Memory B cell (primary cell): ENCODE measurements at places on chromosomes 2 and 18.

GRCh38 chr2:12613137-12613835 lies 103.5 kb upstream of the TRIB2 start:
- DNase-seq: no peak

- no peak for DNase-seq
These were observed 166.4 kb downstream of the TMEM247 start for GRCh38 chr2:46645681-46646162.

DNA sequence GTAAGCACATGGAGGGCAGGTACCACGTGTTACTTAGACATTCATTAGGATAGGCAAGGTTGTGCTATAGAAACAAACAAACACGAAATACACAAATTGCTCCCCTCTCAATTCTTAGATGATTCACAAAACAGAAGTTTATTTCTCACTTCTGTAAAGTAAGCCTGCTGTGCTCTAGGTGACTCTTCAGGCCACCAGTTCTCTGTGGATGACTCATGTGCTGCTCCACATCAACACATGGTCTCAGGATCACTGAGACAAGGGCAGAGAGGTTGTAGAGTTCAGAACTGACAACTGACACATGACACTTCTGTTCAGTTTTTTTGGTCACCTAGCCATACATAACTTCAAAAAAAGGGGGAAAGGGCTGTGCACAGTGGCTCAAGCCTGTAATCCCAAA lies 70.6 kb downstream of the DAW1 start:
- DNase-seq: no peak

- DNase-seq: no peak
These were observed 9.8 kb downstream of the FZD7 start for GRCh38 chr2:202043475-202043874.

DNA sequence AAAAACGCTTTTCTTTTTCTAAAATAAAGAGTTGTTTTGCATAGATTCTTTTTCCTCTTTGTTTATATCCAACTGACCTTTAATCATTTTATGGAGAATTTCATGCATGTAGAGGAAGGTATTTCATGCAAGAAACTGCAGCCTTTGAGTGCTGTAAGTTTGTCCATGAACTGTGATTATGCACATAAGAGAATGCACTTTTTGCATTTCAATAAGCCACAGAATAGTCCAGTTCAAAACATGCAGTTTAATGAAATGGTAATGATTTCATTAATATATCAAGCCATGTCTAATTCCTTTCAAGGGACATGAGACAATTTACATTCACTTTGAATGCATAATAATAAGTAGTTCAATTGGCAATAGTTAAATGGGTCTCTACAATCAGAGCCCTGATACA lies 386.3 kb downstream of the LRATD1 start:
- no peak for DNase-seq

- no peak for DNase-seq
These were observed 1096.0 kb upstream of the DDX18 start for GRCh38 chr2:116718451-116718850.

GRCh38 chr2:106963893-106964292 lies 77.9 kb upstream of the ST6GAL2 start:
- DNase-seq: no peak

- no peak for DNase-seq
These were observed 84.4 kb upstream of the YWHAQ start for GRCh38 chr2:9715238-9715637.

DNA sequence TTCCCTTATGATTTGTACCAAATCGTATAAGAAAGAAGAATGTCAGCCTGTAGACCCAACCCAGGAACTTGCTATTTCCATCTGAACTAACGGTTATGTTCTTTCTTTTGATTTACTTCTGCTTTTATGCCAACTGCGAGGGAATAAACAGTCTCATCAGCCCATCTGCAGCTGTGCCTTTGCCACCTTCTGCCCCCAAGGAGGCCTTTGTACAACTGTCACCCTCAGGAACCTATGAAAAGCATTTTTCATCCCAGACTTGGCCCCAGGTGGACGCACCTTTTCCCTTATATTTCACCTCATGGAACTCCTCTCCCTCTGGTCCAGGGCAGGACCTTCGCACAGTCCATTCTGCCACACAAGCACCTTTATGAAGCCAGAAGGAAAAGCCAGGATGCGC lies 109.8 kb downstream of the AOX1 start:
- DNase-seq: no peak

DNA sequence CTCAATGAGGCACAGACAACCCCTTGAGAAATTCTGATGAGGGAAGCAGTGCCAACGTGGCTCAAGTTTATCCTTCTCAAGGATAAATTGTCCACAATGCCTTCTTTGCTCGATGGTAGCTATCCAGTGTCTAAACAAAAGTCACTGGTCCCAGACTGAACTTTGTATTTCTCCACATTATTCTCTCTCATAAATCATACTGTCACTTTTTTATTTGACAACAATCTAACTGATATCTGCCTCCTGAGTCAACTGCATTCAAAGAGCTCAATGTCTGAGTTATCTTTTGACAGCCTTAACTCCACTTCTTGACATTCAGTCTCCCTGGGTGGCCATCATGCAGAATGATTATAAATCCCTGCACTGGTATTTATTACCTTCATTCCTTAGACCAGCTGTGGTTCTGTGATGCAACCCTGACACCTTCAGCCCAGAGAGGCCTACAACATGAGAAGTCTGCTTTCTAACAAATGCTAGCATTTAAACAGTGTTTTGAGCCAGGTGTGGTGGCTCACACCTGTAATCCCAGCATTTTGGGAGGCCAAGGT lies 38.2 kb downstream of the IMMT start:
- no peak for DNase-seq

GRCh38 chr2:84931384-84931821 lies 25.9 kb downstream of the TMSB10 start:
- DNase-seq: no peak

DNA sequence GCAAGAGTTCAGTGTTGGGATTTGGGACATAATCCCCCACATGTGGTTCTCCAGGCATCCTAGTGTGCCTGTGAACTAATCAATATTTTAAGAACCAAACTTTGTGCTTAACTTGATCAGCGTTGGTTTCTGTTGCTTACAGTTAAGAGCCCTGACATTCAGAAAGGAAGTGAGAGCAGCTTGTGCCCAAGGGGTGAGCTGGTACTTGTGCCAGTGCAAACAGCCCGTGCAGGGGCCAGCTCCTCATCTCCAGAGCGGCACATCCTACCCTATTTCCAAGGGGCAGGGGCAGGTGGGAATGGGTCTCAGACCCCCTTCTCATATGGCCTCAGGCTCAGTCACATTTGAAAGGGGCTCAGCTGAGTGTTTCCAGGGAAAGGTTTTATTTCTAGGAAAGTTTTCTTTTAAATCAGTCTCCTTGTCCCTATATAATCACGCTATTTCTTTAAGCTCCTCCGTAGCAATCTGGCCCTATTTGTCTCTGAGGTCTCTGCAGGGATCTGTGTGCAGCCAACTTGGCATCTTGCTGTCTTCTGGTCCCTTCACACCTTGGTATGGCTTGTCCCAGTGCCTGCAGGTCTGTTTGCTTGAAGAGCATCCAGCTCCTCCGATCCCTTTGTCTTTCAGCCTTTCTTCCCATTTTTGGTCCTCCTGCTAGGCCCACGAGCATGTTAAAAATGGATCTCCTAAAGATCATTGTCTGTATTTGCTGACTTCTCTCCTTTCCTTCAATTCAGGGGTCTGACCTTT lies 358.9 kb downstream of the HRH4 start:
- no peak for DNase-seq

GRCh38 chr2:205170399-205170798 lies 511.9 kb upstream of the NRP2 start:
- no peak for DNase-seq

GRCh38 chr2:215328066-215328465 lies 16.2 kb downstream of the ATIC start:
- DNase-seq: no peak

GRCh38 chr2:219344751-219345430 lies 12.3 kb upstream of the RESP18 start:
- DNase-seq: no peak

DNA sequence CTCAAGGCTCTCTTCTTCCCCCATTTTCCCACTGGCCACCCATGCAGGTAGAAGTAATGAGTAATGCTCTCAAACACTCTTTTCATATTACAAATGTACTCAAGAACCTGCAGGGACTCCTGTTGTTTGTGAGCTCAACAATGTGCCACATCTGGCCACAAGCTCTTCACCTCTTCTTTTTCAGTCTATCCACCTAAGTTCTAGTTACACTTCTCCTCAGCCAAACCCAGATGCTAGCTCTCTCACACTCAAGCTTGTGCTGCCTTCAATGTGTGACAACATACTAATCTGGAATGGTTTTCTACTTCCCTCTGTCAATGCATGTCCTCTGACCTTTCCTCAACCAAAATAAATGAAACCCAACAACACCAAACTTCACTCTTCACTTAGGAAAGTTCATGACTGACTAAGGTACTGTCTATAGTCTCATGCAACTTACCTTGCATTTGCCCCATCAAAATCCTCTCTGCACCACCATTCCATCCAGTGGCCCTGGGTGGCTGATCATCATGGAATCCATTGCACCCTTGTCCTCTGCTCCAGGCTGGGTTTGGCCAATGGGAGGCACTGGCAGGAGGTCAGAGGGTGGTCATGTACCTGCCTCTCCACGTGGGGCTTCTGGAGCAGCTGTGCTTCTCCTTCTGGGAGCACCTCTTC lies 5.3 kb upstream of the IL18R1 start:
- DNase-seq: no peak

GRCh38 chr2:146226077-146226476 lies 1618.8 kb upstream of the ACVR2A start:
- no peak for DNase-seq

DNA sequence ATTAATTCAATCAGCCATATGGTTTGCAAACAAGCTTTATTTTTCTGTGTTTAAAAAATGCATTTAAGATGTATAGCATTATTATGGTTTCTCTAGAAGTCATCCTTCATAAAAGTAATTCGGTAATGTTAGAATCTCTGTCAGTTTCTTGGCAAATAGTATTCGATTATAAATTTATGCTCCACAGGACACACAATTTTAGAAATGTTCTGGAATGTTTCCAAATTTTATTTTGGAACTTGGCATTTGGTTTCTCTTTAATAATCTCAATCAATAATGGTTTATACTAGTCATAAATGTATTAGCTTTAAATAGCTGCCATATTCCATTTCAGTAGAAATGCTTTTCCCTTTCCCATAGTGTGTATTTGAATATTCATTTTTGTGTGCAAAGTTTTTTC lies 156.4 kb downstream of the PLCL1 start:
- DNase-seq: no peak

DNA sequence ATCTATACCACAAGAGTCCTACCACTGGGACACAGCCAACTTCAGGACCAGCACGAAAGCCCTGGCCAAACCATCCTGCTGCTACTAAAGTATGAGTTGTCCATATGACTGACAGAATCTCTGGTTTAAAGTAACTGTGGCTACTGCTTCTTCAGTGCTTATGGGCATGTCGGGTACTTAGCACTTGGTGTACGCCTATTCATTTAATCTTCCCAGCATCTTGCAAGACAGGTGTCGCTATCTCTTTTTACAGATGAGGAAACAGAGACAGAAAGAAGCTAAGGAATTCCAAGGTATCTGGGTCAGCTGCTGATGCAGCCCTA lies 203.4 kb upstream of the ID2 start:
- DNase-seq: no peak

GRCh38 chr18:25658476-25658875 lies 306.5 kb upstream of the ZNF521 start:
- DNase-seq: no peak

- no peak for DNase-seq
These were observed 87.4 kb upstream of the SERPINE2 start for GRCh38 chr2:224126440-224126839.

- DNase-seq: no peak
These were observed 275.5 kb downstream of the CDH19 start for GRCh38 chr18:66328296-66328878.

GRCh38 chr2:95539290-95539689 lies 52.5 kb upstream of the TRIM43 start:
- DNase-seq: no peak

GRCh38 chr2:57897920-57898319 lies 148.7 kb upstream of the VRK2 start:
- DNase-seq: no peak
